Stomach (tissue), 19 donors: ENCODE measurements at places on chromosomes 5 and 9. TPM values are rescaled to one million over a fixed set of nuclear protein-coding genes. Genes with fewer than 3 reads are reported as not detected.

DBH gene
- not detected for total RNA-seq

ANKRD31 gene
- 0.14 TPM for total RNA-seq

DNA sequence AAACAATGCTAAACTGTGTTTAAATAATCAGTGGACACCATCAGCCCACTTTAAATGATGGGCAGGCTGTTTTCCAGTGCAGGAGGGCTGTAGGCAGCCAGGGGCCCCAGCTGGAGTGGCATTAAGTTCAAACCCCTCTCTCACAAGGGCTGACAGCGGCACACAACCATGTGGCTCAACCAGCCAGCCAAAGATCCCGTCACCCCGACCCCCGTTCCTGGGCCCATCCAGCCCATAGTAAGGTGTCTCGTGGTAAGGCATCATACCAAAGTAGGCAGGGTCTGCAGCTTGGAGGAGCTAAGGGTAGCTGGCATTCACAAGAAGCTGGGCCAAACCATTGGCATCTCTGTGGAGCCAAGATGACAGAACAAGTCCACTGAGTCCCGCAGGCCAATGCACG is 24.9 kb downstream of the BTNL9 start:
- no peak for DNase-seq

- no peak for DNase-seq
Observed at GRCh38 chr5:84685121-84685894, 300.6 kb upstream of the EDIL3 start.

DNA sequence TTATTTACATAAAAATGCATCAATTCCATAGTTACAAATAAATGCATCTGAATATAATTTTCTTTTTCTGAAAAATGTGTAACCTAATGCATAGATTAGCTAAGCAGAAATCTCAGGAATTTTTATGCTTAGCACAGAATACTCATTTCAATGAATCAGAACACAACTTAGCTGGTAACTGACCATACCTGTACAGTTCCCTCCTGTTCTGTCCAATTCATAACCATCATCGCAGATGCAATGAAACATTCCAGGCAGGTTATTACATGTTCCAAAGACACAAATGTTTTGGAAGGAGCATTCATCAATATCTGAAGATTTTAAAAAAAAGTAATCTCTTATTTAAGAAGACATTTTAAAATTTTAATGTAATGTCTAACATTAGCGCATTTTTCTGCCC is 219.4 kb downstream of the FBN2 start:
- no peak for DNase-seq

GRCh38 chr9:98432134-98432533 is 176.7 kb upstream of the TBC1D2 start:
- no peak for DNase-seq
